Activated naive CD4-positive, alpha-beta T cell treated with anti-CD3 and anti-CD28 coated beads for 36 hours (primary cell): ENCODE measurements at places on chromosomes 16 and 17. TPM values are rescaled to one million over a fixed set of nuclear protein-coding genes. Genes with fewer than 3 reads are reported as not detected.

DNA sequence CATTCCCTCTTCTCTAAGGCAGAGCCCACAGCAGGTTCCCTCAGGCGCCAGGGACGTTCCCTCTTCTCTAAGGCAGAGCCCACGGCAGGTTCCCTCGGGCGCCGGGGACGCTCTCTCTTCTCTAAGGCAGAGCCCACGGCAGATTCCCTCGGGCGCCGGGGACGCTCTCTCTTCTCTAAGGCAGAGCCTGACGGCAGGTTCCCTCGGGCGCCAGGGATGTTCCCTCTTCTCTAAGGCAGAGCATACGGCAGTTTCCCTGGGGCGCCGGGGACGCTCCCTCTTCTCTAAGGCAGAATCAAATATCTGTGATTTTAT, 24.3 kb downstream of the ACSF3 start:
- no peaks in the 10 kb centered on the region for H3K27me3 ChIP-seq
- H3K4me3 ChIP-seq: no peak overlapping the region
- no peak overlapping the region for H3K27ac ChIP-seq

GRCh38 chr17:49935526-49936210, 33.3 kb upstream of the DLX4 start:
- DNase-seq: no peak
- no peaks in the 10 kb centered on the region for H3K36me3 ChIP-seq
- no peaks in the 10 kb centered on the region for H3K4me1 ChIP-seq
- H3K4me3 ChIP-seq: no peak overlapping the region
- no peak overlapping the region for H3K27ac ChIP-seq

DNA sequence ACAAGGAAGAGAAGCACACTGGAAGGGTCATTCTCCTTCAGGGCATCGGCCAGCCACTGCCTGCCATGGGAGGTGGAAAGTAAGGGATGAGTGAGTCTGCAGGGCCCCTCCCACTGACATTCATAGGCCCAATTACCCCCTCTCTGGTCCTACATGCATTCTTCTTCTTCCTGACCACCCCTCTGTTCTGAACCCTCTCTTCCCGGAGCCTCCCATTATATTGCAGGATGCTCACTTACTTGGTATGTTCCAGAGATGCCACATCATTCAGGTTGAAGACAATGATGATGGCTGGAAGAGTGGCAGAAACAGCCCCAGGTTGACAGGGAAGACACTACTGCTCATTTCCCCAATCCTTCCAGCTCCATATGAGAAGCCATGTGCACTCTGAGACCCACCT, 2.5 kb downstream of the RAB34 start:
- H3K4me1 ChIP-seq: peaks cover 33% of the 10 kb centered on the region
- H3K4me3 ChIP-seq: no peak overlapping the region
- H3K27me3 ChIP-seq: peaks cover 27% of the 10 kb centered on the region
- H3K36me3 ChIP-seq: peaks cover 5% of the 10 kb centered on the region
- no peak for DNase-seq

DNA sequence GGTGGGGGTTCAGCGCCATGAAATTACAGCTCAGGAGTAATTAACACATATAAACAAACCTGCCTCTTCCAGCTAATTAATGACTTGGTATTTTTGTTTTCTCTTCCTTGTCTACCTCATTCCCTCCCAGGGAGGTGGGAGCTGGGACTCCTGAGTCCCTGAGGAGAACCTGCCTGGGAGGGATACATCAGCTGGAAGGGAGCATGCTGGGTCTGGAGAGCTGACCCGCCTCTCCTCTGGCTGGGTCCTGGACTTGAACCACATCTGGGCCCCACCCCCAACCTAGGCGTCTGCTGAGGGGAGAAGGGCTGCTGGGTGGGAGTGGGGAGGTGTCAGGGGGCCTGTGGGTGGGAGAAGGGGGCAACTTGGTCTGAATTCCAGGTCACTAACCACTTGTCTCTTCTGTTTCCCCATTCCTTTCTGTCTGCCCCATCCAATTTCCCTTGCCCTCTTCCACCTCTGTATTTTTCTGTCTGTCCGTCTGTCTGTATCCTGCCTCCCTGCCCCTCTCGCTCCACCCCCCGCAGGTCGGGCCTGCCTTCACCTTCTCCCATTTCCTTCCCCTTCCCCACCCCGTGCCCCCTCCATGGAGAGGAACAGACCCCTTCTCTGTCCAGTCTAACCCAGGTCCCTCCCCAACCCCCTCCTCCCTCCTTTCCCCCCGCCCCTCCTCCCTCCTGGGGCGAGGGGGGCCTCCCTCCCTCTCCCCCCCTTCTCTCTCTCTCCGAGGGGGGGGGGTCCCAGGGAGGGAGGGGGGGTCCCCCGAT, at the start of gene NLGN2:
Gene NLGN2 (plus strand): TSS at position 361 of the 767 bp plus-strand sequence. CDS start 411 bp downstream, outside the sequence.
- peak within 1 kb of the TSS; percentile 43 for H3K4me3 ChIP-seq
- peaks cover 2% of the 10 kb centered on the region for H3K27me3 ChIP-seq
- H3K4me1 ChIP-seq: peaks cover 18% of the 10 kb centered on the region
- no peak for DNase-seq

HOXB7 gene
- not detected for total RNA-seq

TP53TG3B gene
- not detected for total RNA-seq
